ENCODE measurements at places on chromosomes 6 and 20. TPM values are rescaled to one million over a fixed set of nuclear protein-coding genes. Genes with fewer than 3 reads are reported as not detected.

LTA gene
- total RNA-seq: not detected

GRCh38 chr6:121143476-121143875, 190.8 kb downstream of the TBC1D32 start:
- no peaks in the 10 kb centered on the region for H3K27me3 ChIP-seq
- no peaks in the 10 kb centered on the region for H3K36me3 ChIP-seq
- no peak overlapping the region for H3K27ac ChIP-seq
- no peaks in the 10 kb centered on the region for H3K4me1 ChIP-seq
- DNase-seq: no peak
- no peak overlapping the region for H3K4me3 ChIP-seq

- no peak for DNase-seq
- H3K27ac ChIP-seq: no peak overlapping the region
- H3K4me1 ChIP-seq: no peaks in the 10 kb centered on the region
- no peak overlapping the region for H3K4me3 ChIP-seq
- no peaks in the 10 kb centered on the region for H3K27me3 ChIP-seq
These were observed 149.1 kb downstream of the KCNQ5 start for GRCh38 chr6:72770959-72771358.

DNA sequence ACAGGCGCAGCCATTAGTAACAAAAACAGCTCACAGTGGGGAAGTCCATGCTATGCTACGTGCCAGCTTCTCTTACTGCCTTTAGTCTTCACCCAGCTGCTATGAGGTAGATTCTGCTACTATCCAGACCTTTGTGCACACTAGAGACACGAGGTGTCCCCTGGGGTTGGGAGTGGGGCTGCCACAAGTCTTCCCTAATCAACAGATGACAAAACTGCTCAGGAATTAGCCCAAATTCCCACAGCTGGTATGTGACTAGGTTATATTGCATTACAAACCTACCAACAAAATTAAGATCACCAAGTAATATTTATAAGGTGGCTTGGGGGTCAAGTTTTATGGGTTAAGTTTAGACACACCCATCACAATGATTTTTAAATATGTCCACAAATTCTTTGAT, 63.3 kb downstream of the PSMB1 start:
- H3K27me3 ChIP-seq: no peaks in the 10 kb centered on the region
- H3K36me3 ChIP-seq: no peaks in the 10 kb centered on the region
- no peak overlapping the region for H3K27ac ChIP-seq
- H3K4me3 ChIP-seq: no peak overlapping the region

DNA sequence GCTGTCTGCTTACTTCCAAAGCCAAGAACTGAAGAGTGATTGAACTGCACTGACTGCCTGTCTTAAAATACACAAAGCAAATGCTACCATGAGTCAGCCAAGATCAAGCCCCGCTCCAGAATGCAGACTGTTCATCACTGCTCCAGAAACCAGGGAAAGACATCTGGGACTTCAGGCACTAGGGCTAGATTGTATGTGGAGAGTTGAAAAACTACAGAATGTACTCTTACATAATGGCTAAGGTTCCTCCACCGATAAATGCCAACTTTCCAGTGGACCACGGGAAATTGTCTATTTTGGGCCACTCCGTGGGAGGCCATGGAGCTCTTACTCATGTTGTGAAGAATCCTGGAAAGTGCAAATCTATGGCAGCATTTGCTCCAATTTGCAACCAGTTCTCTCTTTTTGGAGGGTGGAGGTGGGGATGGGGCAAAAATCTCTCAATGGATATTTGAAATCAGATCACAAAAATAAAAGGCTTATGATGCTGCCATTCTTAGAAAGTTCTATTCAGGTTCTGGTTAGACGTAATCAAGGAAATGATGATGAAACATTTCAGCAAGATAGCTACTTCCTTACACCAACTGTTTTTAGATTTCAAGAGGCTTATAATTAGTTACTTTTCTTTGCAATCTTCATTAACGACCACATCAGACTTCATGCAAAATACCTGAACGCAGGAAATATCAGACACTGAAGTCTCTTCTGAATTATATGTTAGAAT, 11.8 kb upstream of the CAP2 start:
- H3K27ac ChIP-seq: no peak overlapping the region
- no peaks in the 10 kb centered on the region for H3K36me3 ChIP-seq
- peaks cover 4% of the 10 kb centered on the region for H3K27me3 ChIP-seq
- no peak for DNase-seq
- no peaks in the 10 kb centered on the region for H3K4me1 ChIP-seq
- H3K4me3 ChIP-seq: no peak overlapping the region

DNA sequence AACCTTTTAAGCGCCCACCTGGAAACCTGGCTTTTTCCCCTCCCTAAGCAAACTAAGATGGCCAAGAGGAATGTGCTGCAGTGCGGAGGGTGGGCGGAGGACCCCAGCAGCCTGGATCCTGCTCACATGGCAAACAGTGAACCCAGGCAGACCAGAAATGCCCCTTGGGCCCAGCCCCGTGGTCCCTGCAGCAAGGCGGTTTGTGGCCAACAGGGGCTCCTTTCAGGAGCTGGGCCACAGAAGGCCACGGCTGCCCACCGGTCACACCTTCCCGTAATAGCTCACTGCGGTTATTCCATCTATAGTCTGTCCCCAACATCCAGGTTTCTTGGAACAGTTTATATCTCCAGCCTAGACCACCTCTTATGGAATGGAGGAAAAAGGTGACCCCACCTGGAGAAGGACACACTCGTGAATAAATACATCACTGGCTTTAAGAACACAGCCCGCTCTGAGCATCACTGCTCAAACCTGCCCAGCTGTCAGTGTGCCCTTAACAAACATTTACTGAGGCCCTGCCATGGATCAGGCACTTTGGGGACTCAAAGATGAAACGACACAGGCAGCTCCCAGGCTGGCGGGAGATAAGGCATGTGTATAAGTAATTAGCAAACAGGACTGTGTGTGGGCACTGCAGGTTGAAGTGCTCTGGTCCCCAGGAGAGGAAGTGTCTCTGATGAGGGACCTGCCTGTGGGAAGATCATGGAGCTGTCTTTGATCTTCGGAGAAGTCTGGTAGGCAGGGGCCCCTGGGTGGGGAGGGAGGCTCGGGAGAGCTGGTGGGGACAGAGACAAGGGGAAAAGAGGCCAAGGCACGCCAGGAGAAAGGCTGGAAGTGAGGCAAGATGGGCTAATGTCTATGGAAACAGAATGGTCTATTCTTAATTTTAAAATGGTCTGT, 3.2 kb upstream of the TUBB1 start:
- peaks cover 42% of the 10 kb centered on the region for H3K4me1 ChIP-seq
- H3K27ac ChIP-seq: no peak overlapping the region
- no peak overlapping the region for H3K4me3 ChIP-seq
- H3K27me3 ChIP-seq: no peaks in the 10 kb centered on the region

Measured in left ventricle myocardium inferior (tissue), 1 donor.